Panc1 (cell line): ENCODE measurements at places on chromosomes 6 and 20. TPM values are rescaled to one million over a fixed set of nuclear protein-coding genes. Genes with fewer than 3 reads are reported as not detected.

The RPP21 gene
- total RNA-seq, result 81.3 TPM

The DAAM2 gene
- total RNA-seq, result not detected

DNA sequence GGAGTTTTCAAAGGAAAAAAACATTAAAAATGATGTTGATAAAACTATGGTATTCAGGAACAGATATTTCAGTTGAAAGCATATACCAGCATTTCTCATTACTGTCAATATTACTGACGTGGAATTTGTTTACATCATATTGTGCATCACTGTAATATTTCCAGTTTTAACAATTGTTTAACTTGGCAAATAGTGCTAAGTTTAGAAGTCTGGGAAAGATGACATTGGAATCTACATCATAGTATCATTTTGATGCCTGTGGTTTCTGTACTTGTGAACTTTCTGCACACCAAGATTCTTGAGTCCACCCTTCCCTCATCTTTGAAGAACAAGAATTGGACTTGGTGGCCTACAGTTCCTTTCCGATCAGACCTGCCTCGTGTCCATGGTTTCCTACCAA is 98.1 kb downstream of the RALGAPA2 start:
- no peaks in the 10 kb centered on the region for H3K36me3 ChIP-seq
- no peaks in the 10 kb centered on the region for H3K4me1 ChIP-seq
- no peak overlapping the region for H3K4me3 ChIP-seq
- no peak for DNase-seq
- no peaks in the 10 kb centered on the region for H3K27me3 ChIP-seq

DNA sequence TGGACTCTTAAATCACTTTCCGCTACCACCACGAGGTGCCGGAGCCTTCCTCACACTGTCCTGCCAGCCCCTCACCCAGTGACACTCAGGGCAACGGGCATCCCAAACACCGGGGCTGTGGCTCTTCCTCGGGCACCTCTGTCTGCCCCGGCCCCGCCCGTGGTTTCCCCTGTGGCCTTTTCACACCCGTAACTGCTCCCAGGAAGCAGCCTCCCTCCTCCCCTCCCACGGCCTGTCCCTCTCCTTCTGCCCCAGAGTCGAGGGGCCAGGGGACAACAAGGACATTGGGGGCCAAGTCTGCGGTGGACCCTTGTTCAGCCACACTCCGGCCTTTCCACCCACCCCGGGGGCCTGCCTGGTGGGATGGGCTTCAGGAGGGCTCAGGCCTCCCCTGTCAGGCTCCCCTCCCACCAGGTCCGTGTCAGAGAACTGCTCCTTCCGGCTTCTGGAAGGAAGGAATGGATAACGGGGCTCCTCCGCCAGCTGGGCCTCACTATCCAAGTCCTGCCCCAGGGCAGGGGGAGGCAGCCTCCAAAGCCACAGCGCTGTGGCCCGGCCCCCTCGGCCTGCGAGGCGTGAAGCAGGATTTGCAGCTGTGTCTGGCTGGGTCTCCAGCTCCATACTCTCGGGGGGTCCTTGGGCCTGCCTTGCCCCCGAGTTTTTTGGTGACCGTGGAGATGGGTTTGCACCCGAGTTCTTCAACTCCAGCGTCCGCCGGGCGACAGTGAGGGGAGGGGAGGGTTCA is 54.7 kb upstream of the CHRNA4 start:
- no peaks in the 10 kb centered on the region for H3K27me3 ChIP-seq
- no peak overlapping the region for H3K27ac ChIP-seq
- no peaks in the 10 kb centered on the region for H3K4me1 ChIP-seq
- no peak overlapping the region for H3K4me3 ChIP-seq

DNA sequence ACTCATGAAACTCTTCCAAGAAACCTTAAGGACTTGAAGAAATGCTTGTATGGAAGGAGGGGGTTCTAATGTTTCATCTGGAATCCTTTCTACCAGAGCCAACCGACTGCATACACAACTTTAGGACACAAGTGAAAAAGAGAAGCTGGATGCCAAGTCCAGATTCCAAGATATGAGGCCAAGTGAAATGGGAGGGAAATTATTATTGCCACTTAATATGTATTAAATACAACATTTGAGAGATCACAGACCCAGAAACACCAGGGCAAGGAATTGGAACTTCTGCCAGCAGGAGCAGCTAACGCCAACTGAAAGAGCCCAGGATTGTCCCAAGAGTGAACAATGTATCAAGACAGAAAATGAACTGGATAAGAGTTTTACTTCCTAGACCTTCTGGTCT is 144.2 kb downstream of the ARHGAP18 start:
- no peak overlapping the region for H3K27ac ChIP-seq
- DNase-seq, result no peak
- H3K27me3 ChIP-seq, result no peaks in the 10 kb centered on the region
- no peaks in the 10 kb centered on the region for H3K36me3 ChIP-seq
- no peaks in the 10 kb centered on the region for H3K4me1 ChIP-seq

- H3K4me1 ChIP-seq, result no peaks in the 10 kb centered on the region
- H3K36me3 ChIP-seq, result no peaks in the 10 kb centered on the region
- DNase-seq, result no peak
- no peak overlapping the region for H3K27ac ChIP-seq
- no peaks in the 10 kb centered on the region for H3K27me3 ChIP-seq
Observed at GRCh38 chr6:134720353-134721059, 229.4 kb downstream of the ALDH8A1 start.

- H3K4me3 ChIP-seq, result no peak overlapping the region
- no peak overlapping the region for H3K27ac ChIP-seq
- H3K27me3 ChIP-seq, result no peaks in the 10 kb centered on the region
- no peaks in the 10 kb centered on the region for H3K36me3 ChIP-seq
- no peaks in the 10 kb centered on the region for H3K4me1 ChIP-seq
Observed at GRCh38 chr20:63351811-63352591, 9.1 kb downstream of the CHRNA4 start.

DNA sequence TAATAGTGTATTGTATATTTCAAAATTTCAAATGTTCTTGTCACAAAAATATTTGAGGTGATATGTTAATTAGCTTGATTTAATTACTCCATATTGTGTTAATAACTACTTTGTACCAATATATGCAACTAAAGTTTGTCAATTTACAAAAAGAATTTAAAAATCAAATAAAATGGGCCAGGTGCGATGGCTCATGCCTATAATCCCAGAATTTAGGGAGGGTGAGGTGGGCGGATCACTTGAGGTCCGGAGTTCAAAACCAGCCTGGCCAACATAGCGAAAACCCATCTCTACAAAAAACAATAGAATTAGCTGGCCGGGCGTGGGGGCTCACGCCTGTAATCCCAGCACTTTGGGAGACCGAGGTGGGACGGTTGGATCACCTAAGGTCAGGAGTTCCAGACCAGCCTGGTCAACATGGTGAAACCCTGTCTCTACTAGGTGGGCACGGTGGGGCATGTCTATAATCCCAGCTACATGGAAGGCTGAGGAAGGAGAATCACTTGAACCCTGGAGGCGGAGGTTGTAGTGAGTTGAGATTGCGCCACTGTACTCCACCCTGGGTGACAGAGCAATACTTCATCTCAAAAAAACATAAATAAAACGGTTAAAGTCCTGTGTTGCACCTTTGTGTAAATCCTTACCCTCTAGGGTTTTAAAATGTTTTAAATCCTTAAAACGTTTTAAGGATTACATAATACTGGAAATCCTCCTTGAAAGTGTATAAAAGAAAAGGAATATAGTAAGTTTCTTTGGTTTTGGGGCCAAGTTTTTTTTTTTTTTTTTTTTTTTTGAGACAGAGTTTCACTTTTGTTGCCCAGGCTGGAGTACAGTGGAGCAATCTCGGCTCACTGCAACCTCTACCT is 4.0 kb downstream of the HSPA1B start:
- peak overlapping the region; percentile 93 for H3K4me3 ChIP-seq
- H3K36me3 ChIP-seq, result 0 out of 2 replicates have a peak, but pooled peaks cover 2% of the 10 kb centered on the region
- DNase-seq, result no peak
- peak overlapping the region; percentile 62 for H3K27ac ChIP-seq
- H3K27me3 ChIP-seq, result no peaks in the 10 kb centered on the region

GRCh38 chr6:148497257-148497656 is 154.6 kb downstream of the SASH1 start:
- H3K4me1 ChIP-seq, result no peaks in the 10 kb centered on the region
- no peak for DNase-seq
- H3K27me3 ChIP-seq, result no peaks in the 10 kb centered on the region
- H3K27ac ChIP-seq, result no peak overlapping the region
- no peaks in the 10 kb centered on the region for H3K36me3 ChIP-seq

GRCh38 chr6:105097288-105097687 is 82.5 kb downstream of the POPDC3 start:
- no peaks in the 10 kb centered on the region for H3K4me1 ChIP-seq
- DNase-seq, result no peak
- 0 out of 2 replicates have a peak, but pooled peaks cover 3% of the 10 kb centered on the region for H3K36me3 ChIP-seq
- no peak overlapping the region for H3K27ac ChIP-seq
- H3K4me3 ChIP-seq, result no peak overlapping the region
- H3K27me3 ChIP-seq, result no peaks in the 10 kb centered on the region

- no peaks in the 10 kb centered on the region for H3K27me3 ChIP-seq
- DNase-seq, result no peak
- no peaks in the 10 kb centered on the region for H3K4me1 ChIP-seq
- H3K27ac ChIP-seq, result no peak overlapping the region
- no peak overlapping the region for H3K4me3 ChIP-seq
Observed at GRCh38 chr6:170532867-170533488, 20.1 kb downstream of the PSMB1 start.

- peaks cover 9% of the 10 kb centered on the region for H3K27me3 ChIP-seq
- H3K36me3 ChIP-seq, result no peaks in the 10 kb centered on the region
Observed at GRCh38 chr20:59495166-59495565, 109.2 kb upstream of the PHACTR3 start.

- no peaks in the 10 kb centered on the region for H3K27me3 ChIP-seq
- H3K4me3 ChIP-seq, result no peak overlapping the region
- H3K27ac ChIP-seq, result no peak overlapping the region
- H3K4me1 ChIP-seq, result no peaks in the 10 kb centered on the region
- no peak for DNase-seq
- no peaks in the 10 kb centered on the region for H3K36me3 ChIP-seq
Observed at GRCh38 chr20:57202309-57202708, 64.1 kb downstream of the BMP7 start.
